ENCODE measurements at places on chromosomes 16 and 17. TPM values are rescaled to one million over a fixed set of nuclear protein-coding genes. Genes with fewer than 3 reads are reported as not detected.

Gene SEZ6L2
- total RNA-seq = 7.5 TPM

Gene DECR2
- total RNA-seq = 3.7 TPM

Gene PER1
- total RNA-seq = 3.0 TPM

Gene TCAP
- 0.34 TPM for total RNA-seq

Gene TBC1D3B
- 3.2 TPM for total RNA-seq

Gene MED1
- total RNA-seq = 14.9 TPM

Gene HAS3
- 0.69 TPM for total RNA-seq

Gene COL1A1
- 1,635 TPM for total RNA-seq

Gene TEKT3
- not detected for total RNA-seq

Gene ULK2
- total RNA-seq = 68.1 TPM

Gene EFNB3
- 0.95 TPM for total RNA-seq

Gene TMEM100
- 2.8 TPM for total RNA-seq

Gene NLGN2
- total RNA-seq = 6.8 TPM

Gene KRTAP4-1
- total RNA-seq = not detected

Gene SLFN12L
- total RNA-seq = 0.16 TPM

Gene EPOP
- total RNA-seq = 0.09 TPM

Gene PTX4
- not detected for total RNA-seq

Gene NPIPB6
- total RNA-seq = 0.47 TPM

Gene NXPH3
- total RNA-seq = 0.17 TPM

Gene SPATA32
- not detected for total RNA-seq

Gene CCL5
- not detected for total RNA-seq

Gene MLLT6
- 16.1 TPM for total RNA-seq

Gene KRT39
- 0.17 TPM for total RNA-seq

Gene ELOB
- total RNA-seq = 829 TPM

Gene SARM1
- 7.2 TPM for total RNA-seq

Gene SCNN1G
- total RNA-seq = not detected

Gene SHISA9
- not detected for total RNA-seq

Gene APOBR
- total RNA-seq = not detected

Gene HLF
- 0.09 TPM for total RNA-seq

Data from bronchial smooth muscle cell (primary cell).